ENCODE measurements at places on chromosomes 2 and 18.

DNA sequence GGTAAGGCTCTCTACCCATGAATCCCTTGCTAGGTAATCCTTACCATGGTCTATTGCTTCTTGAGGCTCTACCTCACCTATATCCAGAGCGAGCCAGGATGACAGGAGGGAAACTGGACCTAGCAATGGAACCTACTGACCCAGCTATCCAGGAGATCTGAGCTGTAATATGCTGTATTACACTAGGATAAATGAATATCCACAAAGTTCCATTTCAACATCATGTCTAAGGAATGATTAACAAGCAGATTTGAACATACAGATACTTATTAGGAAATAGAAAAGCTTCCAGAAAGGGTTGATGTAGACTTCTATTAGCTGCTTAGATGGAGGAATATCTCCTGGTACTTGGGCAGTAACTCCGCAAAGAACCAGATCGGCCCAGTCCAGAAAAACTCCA is 110.1 kb downstream of the BAZ2B start:
- DNase-seq, result no peak

GRCh38 chr2:118569876-118570535 is 277.4 kb downstream of the EN1 start:
- DNase-seq, result no peak

DNA sequence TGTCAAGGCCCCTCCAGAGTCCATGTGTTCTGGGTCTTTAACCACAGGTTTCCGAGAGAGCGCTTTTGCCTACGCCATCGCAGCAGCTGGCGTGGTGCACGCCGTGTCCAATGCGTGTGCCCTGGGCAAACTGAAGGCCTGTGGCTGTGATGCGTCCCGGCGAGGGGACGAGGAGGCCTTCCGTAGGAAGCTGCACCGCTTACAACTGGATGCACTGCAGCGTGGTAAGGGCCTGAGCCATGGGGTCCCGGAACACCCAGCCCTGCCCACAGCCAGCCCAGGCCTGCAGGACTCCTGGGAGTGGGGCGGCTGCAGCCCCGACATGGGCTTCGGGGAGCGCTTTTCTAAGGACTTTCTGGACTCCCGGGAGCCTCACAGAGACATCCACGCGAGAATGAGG is 9.3 kb downstream of the WNT10A start:
- no peak for DNase-seq

DNA sequence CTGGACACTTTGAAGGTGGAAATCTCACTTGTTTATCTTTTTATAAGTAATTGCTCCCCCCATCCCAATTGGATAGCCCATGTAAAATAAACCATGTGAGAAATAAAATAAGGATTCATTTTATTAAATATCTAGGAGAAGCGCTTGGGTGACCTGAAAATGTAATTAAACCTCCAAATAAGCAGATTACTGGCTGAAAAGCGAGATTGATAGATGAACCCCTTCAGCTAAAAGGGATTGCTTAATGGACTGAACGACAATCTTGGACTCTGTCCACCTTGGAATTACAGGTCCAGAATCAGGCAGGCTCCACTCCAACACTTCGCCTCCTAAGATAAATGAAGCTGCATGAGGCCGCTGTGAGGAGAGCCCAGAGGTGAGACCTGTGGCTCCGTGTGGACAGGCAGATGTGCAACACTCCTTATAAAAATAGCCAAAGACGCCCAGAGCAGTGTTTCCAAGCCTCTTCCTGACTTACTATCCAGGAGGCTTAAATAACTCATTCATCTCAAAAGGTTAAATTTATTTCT is 441.5 kb downstream of the MTX2 start:
- peak; percentile 35 for DNase-seq

DNA sequence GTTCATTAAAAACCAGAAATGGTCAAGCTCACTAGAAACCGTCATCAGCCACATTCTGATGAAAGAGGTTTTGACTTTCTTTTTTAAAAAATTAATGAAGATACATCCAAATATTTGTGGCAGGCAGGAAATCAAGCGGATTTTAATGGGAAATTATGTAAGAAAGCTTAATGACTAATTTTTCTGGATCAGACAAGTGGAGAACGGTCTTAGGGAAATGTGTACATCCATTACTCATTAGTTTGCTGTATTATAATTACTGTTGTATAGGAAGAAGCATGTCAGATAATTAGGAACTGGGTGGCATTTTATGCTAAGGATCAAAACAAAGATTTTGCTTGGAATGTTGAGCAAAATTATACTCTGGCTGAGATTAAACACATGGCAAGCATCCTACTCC is 39.4 kb downstream of the AGAP1 start:
- DNase-seq, result no peak

DNA sequence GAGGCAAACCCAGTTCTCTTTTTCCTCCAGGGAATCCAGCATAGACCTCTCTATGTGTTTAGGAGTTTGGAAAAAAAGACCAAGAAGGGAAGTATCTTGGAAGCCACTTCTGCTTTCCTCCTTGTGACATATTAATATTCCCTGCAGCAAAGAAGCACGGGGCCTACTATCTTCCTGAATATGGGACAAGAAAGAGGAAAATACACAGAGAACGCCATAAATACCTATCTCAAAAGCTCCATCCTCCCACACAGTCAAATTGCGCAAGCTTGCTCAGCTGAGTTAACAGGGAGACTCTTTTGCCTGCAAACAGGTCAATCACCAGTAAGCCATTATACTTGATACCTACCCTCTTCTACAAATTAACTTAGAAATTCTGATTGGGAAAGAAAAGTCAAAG is 16.7 kb upstream of the RAPH1 start:
- no peak for DNase-seq

GRCh38 chr18:76410033-76410432 is 85.0 kb downstream of the ZNF516 start:
- no peak for DNase-seq

DNA sequence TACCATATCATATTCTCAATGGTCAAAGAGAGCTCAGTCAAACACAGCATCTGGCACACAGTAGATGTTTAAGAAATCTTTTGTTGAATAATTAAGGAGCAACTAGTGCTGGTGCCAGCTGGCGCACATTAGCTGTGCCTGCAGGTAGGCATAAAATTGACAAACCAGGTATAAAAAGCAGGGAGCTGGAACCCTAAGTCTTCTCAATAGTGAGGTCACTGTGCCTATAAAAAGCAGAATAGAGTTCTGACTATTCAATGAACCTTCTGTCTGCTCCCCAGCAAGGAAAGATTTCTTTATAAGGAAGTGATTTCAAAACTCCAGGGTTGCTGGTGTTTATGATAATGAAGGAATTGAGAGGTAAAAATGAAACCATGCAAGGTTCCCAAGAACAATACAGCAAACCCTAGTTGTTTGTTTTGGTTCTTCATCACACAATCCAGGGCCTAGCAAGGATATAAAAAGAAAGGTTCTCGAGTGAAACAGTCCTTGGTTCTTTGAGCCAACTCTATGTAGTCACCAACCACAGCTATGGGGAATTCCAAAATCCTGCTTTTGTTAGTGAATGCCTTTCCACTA is 76.1 kb downstream of the THADA start:
- no peak for DNase-seq

GRCh38 chr2:229342376-229342775 is 71.3 kb upstream of the PID1 start:
- DNase-seq, result no peak

DNA sequence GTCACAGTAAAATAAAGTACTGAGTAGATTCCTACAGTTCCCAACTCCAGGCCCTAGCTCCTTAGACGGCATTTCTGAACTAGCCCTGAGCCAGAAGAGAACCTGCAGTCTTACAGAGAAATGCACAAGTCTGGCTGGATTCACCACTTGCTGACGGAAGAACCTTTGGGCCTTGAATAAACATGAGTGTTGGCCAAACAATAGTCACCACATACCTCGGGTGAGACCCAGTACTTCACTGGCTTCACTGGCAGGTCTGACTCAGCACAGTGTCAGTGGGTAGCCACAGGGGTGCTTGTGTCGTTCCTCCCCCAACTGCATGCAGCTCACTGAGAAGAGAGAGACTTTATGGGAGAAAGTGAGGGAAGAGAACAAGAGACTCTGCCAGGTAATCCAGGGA is 88.9 kb downstream of the TMEM185B start:
- no peak for DNase-seq

GRCh38 chr2:178679891-178680290 is 127.3 kb downstream of the TTN start:
- no peak for DNase-seq

GRCh38 chr2:19762959-19763605 is 138.7 kb downstream of the TTC32 start:
- no peak for DNase-seq

- no peak for DNase-seq
Measured at GRCh38 chr2:14761118-14761517, 128.6 kb downstream of the LRATD1 start.

GRCh38 chr2:229249536-229249935 is 21.6 kb downstream of the PID1 start:
- DNase-seq, result no peak

GRCh38 chr2:1299043-1299442 is 114.2 kb upstream of the TPO start:
- no peak for DNase-seq

DNA sequence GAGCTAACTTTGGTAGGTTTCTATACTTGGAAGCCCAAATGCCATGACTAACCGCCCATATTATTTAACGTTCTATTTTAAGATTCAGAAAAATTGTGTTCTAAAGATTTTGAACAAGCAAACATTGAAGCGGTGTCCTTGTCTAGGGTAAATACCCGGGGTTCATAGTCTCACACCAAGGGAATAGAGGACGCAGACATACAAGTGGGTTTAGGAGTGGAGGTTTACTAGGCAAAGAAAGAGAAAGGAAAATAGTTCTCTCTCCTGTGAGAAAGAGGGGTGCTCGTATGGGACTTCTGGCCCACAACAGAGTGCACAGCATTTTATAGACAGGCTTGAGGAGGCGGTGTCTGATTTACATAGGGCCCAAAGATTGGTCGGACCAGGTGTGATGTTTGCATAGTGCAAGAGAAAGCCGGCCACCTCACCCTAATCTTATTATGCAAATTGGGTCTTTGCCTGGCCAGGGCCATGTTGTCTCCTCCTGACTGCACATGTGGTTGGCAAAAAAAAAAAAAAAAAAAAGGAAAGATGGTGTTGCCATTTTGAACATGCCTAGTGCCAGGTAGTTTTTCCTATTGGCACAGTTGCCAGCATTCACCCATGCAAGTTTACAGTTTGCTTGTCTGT is 1062.6 kb downstream of the LRP1B start:
- DNase-seq, result no peak

DNA sequence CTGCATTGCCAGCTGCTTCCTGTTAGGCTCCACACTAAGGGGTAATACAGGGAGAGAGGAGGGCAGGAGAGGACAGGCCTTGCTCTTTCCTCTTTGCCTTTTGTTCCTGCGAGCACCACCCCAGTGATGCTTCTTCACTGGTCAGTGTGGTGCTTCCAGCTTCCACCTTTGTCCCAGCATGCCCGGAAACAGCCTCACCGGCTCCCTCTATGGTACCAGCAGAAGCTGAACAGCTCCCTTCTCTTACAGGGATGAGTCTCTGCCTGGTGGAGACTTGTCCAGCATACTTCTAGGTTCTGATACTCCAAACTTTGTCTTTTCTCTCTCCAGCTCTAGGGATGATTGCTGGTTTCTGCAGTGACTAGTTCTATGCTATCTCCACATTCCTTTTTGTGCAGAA is 413.3 kb downstream of the TSN start:
- no peak for DNase-seq

- no peak for DNase-seq
Measured at GRCh38 chr2:227125506-227125905, 38.5 kb downstream of the COL4A4 start.

DNA sequence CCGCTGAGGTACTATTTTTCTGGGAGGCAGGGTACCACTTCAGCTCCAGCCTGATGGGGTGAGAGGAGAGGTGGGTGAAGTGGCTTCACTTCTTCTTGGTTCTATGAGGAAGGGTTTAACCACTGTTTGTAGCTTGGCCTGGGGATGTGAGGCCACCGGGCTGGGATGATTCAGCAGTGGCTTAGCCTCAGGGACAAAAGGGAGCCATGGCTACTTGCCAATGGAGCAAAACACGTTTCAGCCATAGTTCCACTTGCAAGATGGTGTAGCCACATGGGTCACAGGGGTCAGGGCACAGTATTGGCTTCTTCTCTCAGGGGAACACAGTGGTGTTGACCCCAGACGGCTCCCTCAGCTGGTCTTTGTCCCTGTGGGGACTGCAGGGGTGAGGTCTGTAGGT is 14.9 kb downstream of the ZDBF2 start:
- no peak for DNase-seq

GRCh38 chr2:8000870-8001269 is 681.0 kb upstream of the ID2 start:
- DNase-seq, result no peak

DNA sequence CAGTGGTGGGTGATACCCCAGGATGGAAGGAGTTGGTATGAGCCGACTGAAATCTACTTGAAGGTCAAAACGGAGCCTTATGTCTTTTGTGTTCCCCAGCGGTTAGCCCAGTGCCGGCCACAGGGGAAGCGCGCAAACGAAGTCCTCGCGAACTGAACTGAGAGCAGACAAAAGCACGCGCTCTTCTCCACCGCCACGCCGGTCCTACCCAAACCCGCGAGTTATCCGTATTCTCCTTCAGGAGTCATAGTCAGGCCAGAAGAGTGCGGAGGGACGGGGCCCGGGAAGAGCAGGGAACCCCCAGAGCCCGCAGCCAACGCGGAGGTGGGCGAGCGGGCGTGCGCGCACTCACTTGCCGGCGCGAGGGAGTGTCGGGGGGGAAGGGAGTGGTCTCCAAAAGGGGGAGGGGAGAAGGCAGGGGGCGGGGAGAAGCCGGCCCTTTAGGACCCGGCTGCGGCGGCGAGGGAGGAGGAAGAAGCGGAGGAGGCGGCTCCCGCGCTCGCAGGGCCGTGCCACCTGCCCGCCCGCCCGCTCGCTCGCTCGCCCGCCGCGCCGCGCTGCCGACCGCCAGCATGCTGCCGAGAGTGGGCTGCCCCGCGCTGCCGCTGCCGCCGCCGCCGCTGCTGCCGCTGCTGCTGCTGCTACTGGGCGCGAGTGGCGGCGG is at the start of gene IGFBP2:
Gene IGFBP2 (plus strand): TSS at position 469 of the 664 bp plus-strand sequence. CDS start 104 bp downstream, at position 573.
- peak; percentile 73 for DNase-seq

DNA sequence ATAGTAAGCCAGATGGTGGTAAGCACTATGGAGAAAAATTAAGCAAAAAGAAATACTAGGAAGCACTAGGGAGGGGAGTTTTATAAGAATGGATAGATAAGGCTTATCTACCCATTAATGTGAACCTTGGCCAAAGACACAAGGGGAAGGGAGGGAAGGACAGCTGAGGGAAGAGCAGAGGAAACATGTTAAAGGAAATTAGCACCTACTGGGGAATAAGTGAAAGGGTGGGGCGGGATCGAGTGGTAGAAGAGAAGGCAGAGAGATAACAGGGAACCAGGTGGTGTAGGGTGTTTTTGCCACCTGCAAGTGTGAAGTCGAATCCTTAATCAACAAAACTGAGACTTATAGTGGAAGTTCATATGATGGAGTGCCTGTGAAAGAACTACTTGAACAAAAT is 1.7 kb downstream of the UNC80 start:
- DNase-seq, result peak; percentile 58

DNA sequence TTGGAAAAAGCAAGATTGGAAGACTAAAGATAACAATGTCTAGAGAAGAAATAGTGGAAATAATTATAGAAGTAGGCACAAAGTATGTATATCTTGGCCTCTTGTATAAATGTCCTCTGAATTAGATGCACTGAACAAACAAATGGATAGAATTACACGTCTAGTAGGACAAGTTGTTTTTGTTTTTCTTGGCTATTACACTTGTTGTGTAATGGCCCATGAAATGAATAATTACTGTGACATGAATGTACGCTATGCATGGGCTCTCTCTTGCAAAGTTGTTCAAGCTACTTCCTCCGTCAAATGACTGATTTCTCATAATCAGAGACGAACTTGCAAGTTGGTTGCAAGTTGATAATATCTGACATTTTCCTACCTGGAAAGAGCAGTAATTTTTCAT is 126.2 kb downstream of the PDE1A start:
- DNase-seq, result peak; percentile 24

- peak; percentile 48 for DNase-seq
Measured at GRCh38 chr2:97998431-97999005, 2.8 kb upstream of the TMEM131 start.

All from NCI-H2081 (cell line).